ENCODE measurements at places on chromosomes 2 and 18. TPM values are rescaled to one million over a fixed set of nuclear protein-coding genes. Genes with fewer than 3 reads are reported as not detected.

GRCh38 chr2:1729242-1729641 lies 15.1 kb downstream of the PXDN start:
- H3K4me3 ChIP-seq: no peak overlapping the region
- H3K36me3 ChIP-seq: no peaks in the 10 kb centered on the region
- H3K27ac ChIP-seq: no peak overlapping the region
- no peaks in the 10 kb centered on the region for H3K27me3 ChIP-seq
- no peaks in the 10 kb centered on the region for H3K4me1 ChIP-seq

GRCh38 chr2:85476624-85477023 lies 58.1 kb downstream of the SH2D6 start:
- H3K27me3 ChIP-seq: no peaks in the 10 kb centered on the region
- no peak for DNase-seq
- no peak overlapping the region for H3K27ac ChIP-seq
- H3K4me1 ChIP-seq: no peaks in the 10 kb centered on the region

The CCDC141 gene
- 1.6 TPM for total RNA-seq

DNA sequence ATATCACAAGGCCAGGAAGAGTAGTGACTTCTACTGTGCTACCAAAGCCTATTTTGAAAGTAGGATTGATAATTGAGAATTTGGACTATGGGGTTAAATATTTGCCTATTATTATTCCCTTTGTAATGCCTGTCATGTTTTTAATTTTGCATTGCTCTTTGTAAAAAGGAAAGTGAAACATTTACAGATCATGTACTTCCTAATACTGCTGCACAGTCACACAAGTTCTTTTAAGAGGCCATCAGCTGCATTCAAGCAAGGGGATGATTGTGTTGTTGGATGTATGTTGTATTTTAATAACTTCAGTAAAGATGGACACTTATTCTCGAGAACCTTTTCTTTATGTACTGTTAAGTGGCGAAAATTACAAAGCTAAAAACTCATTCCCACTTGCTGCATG lies 70.1 kb downstream of the PLEKHA3 start:
- H3K4me3 ChIP-seq: no peak overlapping the region
- peaks cover 8% of the 10 kb centered on the region for H3K36me3 ChIP-seq
- no peaks in the 10 kb centered on the region for H3K4me1 ChIP-seq
- no peaks in the 10 kb centered on the region for H3K27me3 ChIP-seq

- H3K36me3 ChIP-seq: no peaks in the 10 kb centered on the region
- no peak for DNase-seq
- no peak overlapping the region for H3K27ac ChIP-seq
- no peaks in the 10 kb centered on the region for H3K27me3 ChIP-seq
- no peaks in the 10 kb centered on the region for H3K4me1 ChIP-seq
Measured at GRCh38 chr2:240198226-240198625, 57.8 kb upstream of the OTOS start.

GRCh38 chr2:203549406-203549805 lies 14.3 kb upstream of the RAPH1 start:
- H3K4me3 ChIP-seq: no peak overlapping the region
- H3K4me1 ChIP-seq: no peaks in the 10 kb centered on the region
- no peak overlapping the region for H3K27ac ChIP-seq
- no peaks in the 10 kb centered on the region for H3K36me3 ChIP-seq

The AGXT gene
- not detected for total RNA-seq

DNA sequence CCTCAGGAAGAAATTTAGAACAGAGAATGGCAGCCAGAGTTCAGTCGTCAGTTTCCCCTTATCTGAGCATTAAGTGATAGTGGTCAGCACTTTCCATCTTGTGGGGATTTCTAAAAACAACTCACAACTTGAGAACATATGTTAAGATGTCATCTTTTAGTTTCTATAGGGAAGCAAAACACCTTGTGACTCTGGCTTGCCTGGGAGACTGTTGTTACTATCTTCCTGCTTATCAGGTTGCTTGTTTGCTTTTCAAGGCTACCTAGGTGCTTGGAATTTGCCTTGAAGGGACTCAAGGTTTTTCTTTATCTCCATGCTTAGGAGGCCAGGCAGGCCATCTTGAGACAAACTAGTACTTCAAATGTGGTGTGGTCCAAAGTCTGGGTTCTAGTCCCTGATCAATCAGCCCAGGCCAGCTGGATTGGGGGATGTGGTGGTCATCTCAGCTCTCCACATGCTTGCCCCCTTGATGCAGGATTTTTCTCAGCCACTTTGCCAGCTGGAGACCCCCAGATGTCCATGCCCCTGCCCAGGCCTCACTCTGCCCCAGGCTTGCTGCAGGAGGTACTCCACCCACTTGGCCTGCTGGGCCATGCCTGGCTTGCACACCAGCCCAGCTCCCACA lies 125.9 kb downstream of the LYPD1 start:
- no peaks in the 10 kb centered on the region for H3K27me3 ChIP-seq
- no peak overlapping the region for H3K4me3 ChIP-seq
- no peak for DNase-seq
- no peaks in the 10 kb centered on the region for H3K4me1 ChIP-seq

DNA sequence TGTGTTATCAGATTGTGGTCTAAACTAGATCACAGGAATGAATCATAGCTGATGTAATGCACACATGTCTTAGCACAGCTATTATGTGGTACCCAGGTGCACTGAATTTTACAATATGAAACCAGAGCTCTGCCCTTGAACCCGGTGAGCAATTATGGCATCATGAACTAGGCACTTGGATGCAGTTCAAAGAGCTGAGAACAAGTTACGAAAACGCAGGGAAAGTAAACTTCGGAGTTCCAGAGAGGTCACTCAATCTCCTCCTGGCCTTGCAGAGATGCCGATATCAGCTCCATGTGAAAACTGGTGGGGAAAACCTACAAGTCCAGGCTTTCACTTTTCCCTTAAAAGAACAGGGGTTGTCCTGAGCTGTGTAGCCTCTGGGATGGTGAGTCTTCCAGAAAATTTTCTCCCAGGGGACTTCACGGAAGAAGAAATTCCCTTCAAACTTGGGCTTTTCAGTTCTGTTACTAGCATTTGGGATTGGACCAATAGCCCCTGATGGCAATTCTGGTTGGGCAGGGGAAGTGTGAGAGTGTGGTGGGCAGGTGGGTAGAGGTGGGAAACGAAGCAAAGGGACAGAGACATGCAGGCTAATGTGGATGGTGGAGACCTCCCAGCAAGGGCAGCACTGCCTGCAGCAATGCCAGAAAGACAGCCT lies 71.1 kb upstream of the SH3BP4 start:
- H3K36me3 ChIP-seq: no peaks in the 10 kb centered on the region
- H3K4me1 ChIP-seq: no peaks in the 10 kb centered on the region
- no peak overlapping the region for H3K4me3 ChIP-seq
- no peaks in the 10 kb centered on the region for H3K27me3 ChIP-seq
- no peak overlapping the region for H3K27ac ChIP-seq
- no peak for DNase-seq

DNA sequence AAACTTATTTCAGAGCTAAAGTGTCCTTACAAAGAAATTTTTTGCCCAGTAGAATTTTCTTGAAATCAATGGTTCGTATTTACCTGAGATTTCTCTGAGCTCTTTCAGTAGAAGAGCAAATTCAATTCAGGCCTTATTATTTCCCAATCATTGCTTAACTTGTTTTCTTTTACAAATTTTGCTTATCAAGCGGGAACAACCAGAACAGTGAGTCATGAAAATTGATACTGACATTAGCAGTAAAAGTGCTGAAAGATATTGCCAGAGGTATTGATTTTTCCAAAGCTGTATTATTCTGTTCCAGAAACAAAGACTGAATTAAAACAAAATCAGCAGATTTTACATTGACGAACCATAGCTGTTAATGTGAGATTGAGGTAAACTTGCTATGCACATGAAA lies 10.1 kb upstream of the RIOK3 start:
- no peak overlapping the region for H3K4me3 ChIP-seq
- no peak overlapping the region for H3K27ac ChIP-seq
- H3K27me3 ChIP-seq: no peaks in the 10 kb centered on the region
- H3K36me3 ChIP-seq: no peaks in the 10 kb centered on the region

GRCh38 chr2:198273660-198274059 lies 469.3 kb downstream of the PLCL1 start:
- H3K36me3 ChIP-seq: no peaks in the 10 kb centered on the region
- H3K27ac ChIP-seq: no peak overlapping the region
- no peaks in the 10 kb centered on the region for H3K27me3 ChIP-seq
- H3K4me1 ChIP-seq: no peaks in the 10 kb centered on the region
- no peak for DNase-seq

- peaks cover 14% of the 10 kb centered on the region for H3K4me1 ChIP-seq
- no peaks in the 10 kb centered on the region for H3K27me3 ChIP-seq
- H3K27ac ChIP-seq: no peak overlapping the region
- H3K36me3 ChIP-seq: no peaks in the 10 kb centered on the region
Measured at GRCh38 chr2:1509271-1510065, 96.2 kb downstream of the TPO start.

DNA sequence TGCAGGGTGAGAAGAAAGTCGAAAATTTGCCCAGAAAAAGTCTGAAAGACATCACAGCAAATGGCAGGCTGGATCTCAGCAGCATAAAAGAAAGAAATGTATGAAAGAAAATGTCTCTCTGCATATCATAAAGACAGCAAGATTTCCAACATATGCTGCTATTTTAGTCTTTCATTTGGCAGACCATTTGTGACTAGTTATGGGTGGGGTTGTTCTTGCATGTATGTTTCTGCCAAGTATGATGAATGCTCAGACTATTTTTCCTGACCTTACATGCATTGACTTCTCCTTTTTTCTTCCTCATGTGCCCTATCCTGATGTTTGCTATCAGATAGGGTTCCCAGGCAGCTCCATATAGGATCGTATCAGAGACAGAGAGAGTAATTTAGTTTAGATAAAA lies 58.5 kb upstream of the PARD3B start:
- H3K27me3 ChIP-seq: no peaks in the 10 kb centered on the region
- no peak for DNase-seq
- no peak overlapping the region for H3K27ac ChIP-seq
- H3K4me1 ChIP-seq: no peaks in the 10 kb centered on the region

DNA sequence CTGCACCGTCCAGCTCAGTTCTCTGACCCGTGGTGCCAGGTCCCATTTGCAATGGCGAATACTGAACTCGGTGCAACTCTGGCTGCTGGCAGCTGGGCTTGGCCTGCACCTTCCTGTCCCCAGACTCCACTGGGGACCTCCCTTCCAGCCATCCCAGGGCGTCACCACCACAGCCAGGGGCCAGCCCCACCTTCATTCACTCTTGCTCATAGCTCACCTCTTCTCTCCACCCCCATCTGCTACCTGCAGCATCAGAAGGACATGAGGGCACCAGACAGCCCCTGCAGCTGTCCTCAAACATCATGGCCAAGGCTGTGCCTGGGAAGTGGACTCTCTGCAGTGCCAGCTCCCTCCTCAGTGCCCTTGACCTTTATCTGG lies 16.2 kb upstream of the ALPI start:
- H3K27me3 ChIP-seq: no peaks in the 10 kb centered on the region
- DNase-seq: peak; percentile 0
- H3K27ac ChIP-seq: no peak overlapping the region
- H3K4me3 ChIP-seq: no peak overlapping the region
- no peaks in the 10 kb centered on the region for H3K36me3 ChIP-seq

The MORN2 gene
- total RNA-seq: 12.5 TPM

The RGPD3 gene
- 0.18 TPM for total RNA-seq

DNA sequence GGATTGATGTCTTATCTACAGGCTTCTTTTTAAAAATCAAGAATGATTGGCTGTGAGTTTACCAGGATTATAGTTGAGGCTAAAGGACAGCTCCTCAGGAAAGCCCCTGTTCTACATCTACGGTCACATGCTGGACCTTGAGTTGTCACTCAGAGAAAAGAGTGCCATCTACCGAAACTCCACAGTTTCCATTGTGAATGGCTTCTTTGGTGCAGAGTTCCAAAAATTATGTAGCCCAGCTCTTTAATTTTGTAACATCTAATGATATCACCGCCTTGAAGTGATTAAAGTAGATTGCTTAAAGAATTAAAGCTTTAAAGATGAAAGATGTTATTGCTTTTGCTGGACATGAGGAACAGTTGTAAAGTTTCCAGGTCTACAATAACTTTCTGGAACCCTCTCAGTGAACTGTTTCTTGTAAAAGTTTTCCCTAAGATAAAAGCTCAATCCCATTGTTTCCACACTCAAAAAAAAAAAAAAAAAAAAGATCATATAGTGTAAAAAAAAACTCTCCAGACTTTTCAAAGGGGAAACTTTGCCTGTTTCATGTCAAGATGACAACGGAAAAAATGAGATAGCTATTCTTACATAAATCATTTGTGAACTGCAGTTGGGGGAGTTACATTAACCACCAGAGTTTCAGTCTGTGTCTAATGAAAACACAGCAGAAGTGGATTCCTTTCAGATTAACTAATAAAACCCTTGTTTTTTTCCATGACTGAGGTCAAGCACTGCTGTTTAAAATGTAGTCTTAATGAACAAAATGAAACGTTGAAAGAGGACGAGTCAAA lies 4.3 kb downstream of the COL3A1 start:
- DNase-seq: no peak
- no peaks in the 10 kb centered on the region for H3K4me1 ChIP-seq
- H3K4me3 ChIP-seq: no peak overlapping the region
- H3K27ac ChIP-seq: no peak overlapping the region
- H3K27me3 ChIP-seq: no peaks in the 10 kb centered on the region

DNA sequence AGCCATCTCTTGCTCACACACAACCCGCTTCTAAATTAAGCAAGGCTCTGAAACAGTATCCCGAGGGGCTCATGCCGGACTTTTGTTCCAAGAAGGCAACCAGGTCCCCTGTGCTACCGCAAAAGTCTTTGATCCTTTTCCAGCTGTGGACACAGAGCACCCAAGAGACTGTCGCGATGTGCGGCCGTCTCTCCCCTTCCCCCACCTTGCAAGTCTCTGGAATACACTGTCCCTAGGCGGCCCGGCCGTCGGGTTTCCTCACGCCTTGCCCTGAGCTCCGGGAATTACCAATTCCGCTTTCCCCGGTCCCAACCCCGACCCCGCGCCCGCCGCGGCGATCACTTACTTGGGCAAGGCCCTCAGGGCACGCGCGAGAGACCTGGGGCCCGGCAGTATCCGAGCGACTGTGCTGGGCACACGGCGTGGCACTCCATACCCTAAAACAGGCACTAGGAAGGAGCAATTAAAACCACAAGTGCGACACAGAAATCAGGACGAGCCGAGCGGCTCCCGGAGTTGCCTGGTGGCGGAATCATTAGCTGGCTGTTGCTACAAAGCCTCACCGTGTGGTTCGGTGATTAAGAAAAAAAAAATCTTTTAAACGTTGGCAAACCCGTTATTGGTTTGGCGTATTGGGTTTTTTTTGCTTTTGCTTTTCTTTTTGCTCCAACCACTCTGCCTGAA lies 2.2 kb upstream of the DLX1 start:
- no peak for DNase-seq
- H3K4me3 ChIP-seq: no peak overlapping the region
- H3K27me3 ChIP-seq: peaks cover 92% of the 10 kb centered on the region
- H3K36me3 ChIP-seq: no peaks in the 10 kb centered on the region
- peaks cover 51% of the 10 kb centered on the region for H3K4me1 ChIP-seq

GRCh38 chr2:202030691-202031090 lies 3.0 kb upstream of the FZD7 start:
- no peak overlapping the region for H3K4me3 ChIP-seq
- DNase-seq: no peak
- H3K4me1 ChIP-seq: peaks cover 5% of the 10 kb centered on the region
- H3K27me3 ChIP-seq: peaks cover 2% of the 10 kb centered on the region

All from CD8-positive, alpha-beta memory T cell (primary cell).